ENCODE measurements at places on chromosomes 2 and 18. TPM values are rescaled to one million over a fixed set of nuclear protein-coding genes. Genes with fewer than 3 reads are reported as not detected.

DNA sequence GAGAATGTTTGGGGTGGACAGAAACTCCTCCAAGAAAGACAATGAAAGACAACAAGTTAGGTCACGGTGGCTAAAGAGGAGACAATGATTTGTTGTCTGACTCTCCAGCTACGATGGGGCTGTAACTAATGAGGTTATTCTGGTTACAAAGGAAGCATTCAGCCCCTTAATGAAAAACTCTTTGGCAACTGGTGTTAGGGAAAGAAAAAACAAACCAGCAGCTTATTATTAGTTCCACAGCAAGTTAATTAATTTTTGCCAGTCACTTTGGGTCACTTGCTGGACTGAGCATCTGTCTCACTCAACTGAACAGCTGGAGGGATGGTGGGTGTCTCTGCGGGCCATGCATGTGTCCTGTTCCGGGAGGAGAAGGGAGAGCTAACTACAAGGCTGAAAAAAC lies 263.7 kb downstream of the ALK start:
- no peaks in the 10 kb centered on the region for H3K4me1 ChIP-seq
- no peak overlapping the region for H3K27ac ChIP-seq
- H3K4me3 ChIP-seq, result no peak overlapping the region
- no peaks in the 10 kb centered on the region for H3K27me3 ChIP-seq
- peak; percentile 59 for DNase-seq

DNA sequence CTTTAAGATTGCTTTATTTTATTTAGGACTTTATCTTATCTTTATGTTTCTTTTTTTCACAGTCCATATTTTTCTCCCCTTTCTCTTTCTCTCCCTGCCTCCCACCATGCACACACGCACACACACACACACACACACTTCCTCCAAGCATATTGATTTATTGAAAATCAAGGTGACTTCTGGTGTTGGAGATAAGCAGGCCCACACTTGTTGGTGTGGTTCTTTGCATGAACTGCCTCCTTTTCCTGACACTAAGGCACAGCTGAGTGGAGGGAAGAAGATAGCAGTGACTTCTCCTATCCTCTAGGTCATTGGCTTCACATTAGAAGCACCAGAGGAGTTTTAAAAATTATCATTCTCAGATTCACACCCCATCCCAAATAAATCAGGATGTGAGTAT lies 18.0 kb downstream of the TBR1 start:
- H3K4me1 ChIP-seq, result no peaks in the 10 kb centered on the region
- peaks cover 24% of the 10 kb centered on the region for H3K27me3 ChIP-seq
- no peak for DNase-seq
- no peak overlapping the region for H3K4me3 ChIP-seq

- DNase-seq, result no peak
- no peak overlapping the region for H3K27ac ChIP-seq
- H3K36me3 ChIP-seq, result no peaks in the 10 kb centered on the region
- H3K4me3 ChIP-seq, result no peak overlapping the region
- no peaks in the 10 kb centered on the region for H3K27me3 ChIP-seq
Measured at GRCh38 chr18:79133724-79134123, 64.5 kb downstream of the ATP9B start.

- DNase-seq, result no peak
- no peak overlapping the region for H3K4me3 ChIP-seq
- H3K36me3 ChIP-seq, result no peaks in the 10 kb centered on the region
- no peaks in the 10 kb centered on the region for H3K4me1 ChIP-seq
Measured at GRCh38 chr18:54255141-54255540, 14.2 kb upstream of the POLI start.

DNA sequence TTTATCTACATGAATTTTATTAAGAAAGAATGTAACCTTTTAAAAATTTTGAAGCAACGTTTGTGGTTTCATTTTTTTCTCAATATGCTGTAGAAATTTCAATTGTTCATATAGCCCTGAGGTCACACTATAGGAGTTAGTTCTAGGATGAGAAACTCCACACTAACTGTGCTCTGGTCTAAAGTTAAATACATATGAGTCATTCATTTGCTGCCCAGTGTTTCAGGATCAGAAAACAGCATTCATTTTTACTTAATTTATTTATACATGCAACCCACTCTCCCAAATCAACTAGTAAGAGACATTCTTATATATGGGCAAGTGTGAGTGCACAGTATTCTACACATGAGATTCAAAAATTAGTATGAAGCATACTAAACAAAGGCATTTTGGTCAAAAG lies 137.9 kb downstream of the DOCK10 start:
- H3K4me3 ChIP-seq, result no peak overlapping the region
- H3K27ac ChIP-seq, result no peak overlapping the region
- no peaks in the 10 kb centered on the region for H3K36me3 ChIP-seq
- DNase-seq, result no peak

DNA sequence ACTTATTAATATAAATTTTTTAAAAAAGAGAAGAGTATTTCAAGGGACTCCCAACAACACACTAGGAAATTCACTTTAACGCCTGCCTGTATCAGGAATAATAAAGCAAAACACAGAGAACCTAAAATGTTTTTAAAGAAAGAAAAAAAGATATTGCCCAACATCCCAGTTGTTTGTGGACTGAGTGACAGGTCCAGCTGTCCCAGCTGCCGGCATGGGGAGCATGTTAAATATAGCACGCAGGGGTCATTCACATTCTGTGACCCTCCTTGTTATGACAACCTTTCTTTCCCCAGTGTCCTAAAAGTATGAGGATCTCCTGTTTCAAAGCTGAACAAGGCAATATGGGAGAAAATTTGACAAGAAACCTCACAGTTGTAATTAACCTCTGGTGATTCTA lies 4.4 kb downstream of the KLHL41 start:
- no peak for DNase-seq
- no peaks in the 10 kb centered on the region for H3K36me3 ChIP-seq
- H3K4me3 ChIP-seq, result no peak overlapping the region
- no peaks in the 10 kb centered on the region for H3K4me1 ChIP-seq

GRCh38 chr2:1183300-1183699 lies 230.0 kb upstream of the TPO start:
- H3K36me3 ChIP-seq, result no peaks in the 10 kb centered on the region
- no peak overlapping the region for H3K4me3 ChIP-seq

- no peaks in the 10 kb centered on the region for H3K4me1 ChIP-seq
- no peaks in the 10 kb centered on the region for H3K27me3 ChIP-seq
- DNase-seq, result no peak
- H3K4me3 ChIP-seq, result no peak overlapping the region
- H3K36me3 ChIP-seq, result peaks cover 14% of the 10 kb centered on the region
- no peak overlapping the region for H3K27ac ChIP-seq
Measured at GRCh38 chr2:178441426-178441825, 9.5 kb downstream of the PRKRA start.

DNA sequence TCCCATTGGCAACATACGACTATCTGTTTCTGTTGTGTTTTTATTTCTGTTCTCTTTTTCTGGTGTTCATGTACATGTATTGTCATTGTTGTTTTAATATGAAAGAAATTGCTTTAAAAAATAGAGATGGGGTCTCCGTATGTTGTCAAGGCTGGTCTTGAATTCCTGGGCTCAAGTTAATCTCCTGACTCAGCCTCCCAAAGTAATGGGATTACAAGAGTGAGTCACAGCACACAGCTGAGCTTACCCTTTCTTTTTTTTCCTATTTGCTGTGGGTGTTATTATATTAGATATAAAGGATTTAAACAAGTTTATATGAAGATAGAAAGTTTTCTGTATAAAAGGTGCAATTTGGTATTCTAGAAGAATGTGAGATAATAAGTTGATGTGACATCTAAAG lies 554.6 kb downstream of the DSC3 start:
- no peak overlapping the region for H3K4me3 ChIP-seq
- no peaks in the 10 kb centered on the region for H3K27me3 ChIP-seq
- H3K4me1 ChIP-seq, result no peaks in the 10 kb centered on the region
- no peaks in the 10 kb centered on the region for H3K36me3 ChIP-seq
- H3K27ac ChIP-seq, result no peak overlapping the region
- DNase-seq, result no peak

DNA sequence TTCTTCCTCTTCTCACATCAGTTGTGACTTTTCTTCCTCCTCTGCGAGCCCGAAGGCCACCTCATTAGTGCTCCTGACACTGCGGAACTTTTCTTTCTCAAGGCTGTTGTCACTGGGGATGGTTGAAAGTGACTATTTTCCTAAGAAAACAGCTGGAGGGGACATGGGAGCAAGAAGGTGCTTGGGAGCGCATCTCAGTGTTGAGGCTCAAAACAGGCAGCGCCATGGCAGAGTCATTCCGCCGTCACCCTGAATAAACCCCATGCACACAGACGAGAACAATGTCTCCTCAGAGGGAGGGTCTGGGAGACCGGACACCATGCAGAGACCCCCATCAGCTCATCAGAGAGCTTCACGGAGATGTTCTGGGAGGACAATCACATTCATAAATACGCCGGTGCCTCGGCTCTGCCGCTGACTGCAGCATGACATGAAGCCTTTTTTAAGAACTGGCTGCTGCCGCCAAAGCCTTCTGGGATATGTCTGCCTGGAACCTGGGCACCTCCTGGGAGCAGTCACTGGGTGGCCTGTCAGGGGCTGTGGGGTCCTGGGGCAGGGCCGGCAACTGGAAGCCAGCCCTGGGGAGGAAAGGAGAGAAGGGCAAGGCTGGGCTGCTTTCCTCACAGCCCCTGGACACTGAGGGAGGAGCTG lies 19.2 kb downstream of the ATOH8 start:
- H3K36me3 ChIP-seq, result no peaks in the 10 kb centered on the region
- H3K4me1 ChIP-seq, result no peaks in the 10 kb centered on the region
- H3K27me3 ChIP-seq, result no peaks in the 10 kb centered on the region
- DNase-seq, result no peak
- H3K27ac ChIP-seq, result peak overlapping the region; percentile 20

DNA sequence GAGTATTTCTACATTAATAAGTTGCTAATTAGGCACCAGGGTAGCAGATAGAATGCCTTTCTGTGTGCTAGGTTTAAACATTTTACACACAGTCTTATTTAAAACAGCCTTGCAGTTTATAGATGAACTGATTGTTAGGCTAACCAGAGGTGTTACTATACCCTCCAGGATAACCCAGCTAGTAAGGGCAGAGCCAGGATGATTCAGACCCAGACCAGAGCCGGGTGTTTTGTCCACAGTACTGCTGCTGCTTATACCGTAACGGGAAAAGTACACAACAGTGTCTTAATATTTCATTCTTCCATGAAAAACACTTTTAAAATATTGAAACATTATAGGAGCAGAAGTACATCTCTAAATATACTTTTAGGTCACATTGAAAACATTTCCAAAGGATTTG lies 82.7 kb downstream of the MALT1 start:
- H3K27ac ChIP-seq, result no peak overlapping the region
- no peak overlapping the region for H3K4me3 ChIP-seq
- H3K36me3 ChIP-seq, result peaks cover 7% of the 10 kb centered on the region
- H3K4me1 ChIP-seq, result no peaks in the 10 kb centered on the region
- no peak for DNase-seq

DNA sequence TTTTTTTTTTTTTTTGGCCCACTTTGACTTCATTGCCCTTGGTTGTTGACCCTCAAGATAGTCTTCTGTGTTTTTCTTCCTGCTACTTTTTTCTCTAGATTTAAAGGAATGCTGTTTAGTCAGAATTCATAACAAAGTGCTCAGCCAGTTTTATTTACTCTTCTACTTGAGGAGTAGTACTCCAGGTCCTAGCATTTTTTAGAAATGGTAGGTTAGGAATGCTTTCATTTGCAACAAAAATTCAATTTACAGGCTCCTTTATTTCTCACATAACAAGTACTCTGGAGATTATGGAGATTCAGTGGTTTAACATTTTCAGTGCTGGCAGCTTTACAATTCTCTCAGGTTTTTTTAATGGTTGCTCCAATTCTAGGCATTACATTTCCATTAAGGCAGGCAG lies 58.2 kb downstream of the KIAA1328 start:
- no peaks in the 10 kb centered on the region for H3K27me3 ChIP-seq
- H3K4me1 ChIP-seq, result no peaks in the 10 kb centered on the region
- DNase-seq, result no peak

- H3K4me1 ChIP-seq, result peaks cover 15% of the 10 kb centered on the region
- no peaks in the 10 kb centered on the region for H3K36me3 ChIP-seq
- H3K4me3 ChIP-seq, result no peak overlapping the region
- no peaks in the 10 kb centered on the region for H3K27me3 ChIP-seq
- no peak for DNase-seq
Measured at GRCh38 chr18:36043153-36043552, 24.2 kb downstream of the RPRD1A start.

DNA sequence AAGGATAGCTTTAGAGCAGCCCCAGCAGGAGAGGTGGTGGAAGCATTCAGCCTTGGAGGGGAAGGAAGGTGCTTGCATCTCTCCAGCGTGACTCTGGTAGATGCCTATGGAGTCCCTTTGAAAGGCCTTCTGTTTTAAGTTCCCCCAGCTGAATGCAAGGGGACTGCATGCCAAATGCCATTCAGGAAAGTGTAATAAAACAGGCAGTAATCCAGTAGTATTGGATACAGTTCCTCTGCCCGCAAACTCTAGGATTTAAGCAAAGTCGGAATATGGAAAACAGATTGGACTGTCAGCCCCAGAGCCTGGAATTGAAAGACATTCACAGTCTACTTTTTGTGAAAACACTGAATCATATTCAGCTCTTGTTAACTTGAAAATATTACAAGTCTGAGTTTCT lies 125.2 kb upstream of the GAREM1 start:
- no peak for DNase-seq
- no peaks in the 10 kb centered on the region for H3K27me3 ChIP-seq
- H3K36me3 ChIP-seq, result no peaks in the 10 kb centered on the region
- no peak overlapping the region for H3K27ac ChIP-seq
- no peaks in the 10 kb centered on the region for H3K4me1 ChIP-seq

- H3K4me1 ChIP-seq, result no peaks in the 10 kb centered on the region
- no peaks in the 10 kb centered on the region for H3K27me3 ChIP-seq
- no peak overlapping the region for H3K4me3 ChIP-seq
- no peak overlapping the region for H3K27ac ChIP-seq
- DNase-seq, result no peak
Measured at GRCh38 chr2:65193446-65193845, 34.2 kb upstream of the ACTR2 start.

Gene PRSS56
- total RNA-seq, result not detected

Gene CYP27A1
- 18.5 TPM for total RNA-seq

Gene ERMN
- total RNA-seq, result 1.6 TPM

All from kidney (tissue), 22 donors.